ENCODE measurements at places on chromosomes 6 and 20.
A peak's percentile ranks its signal among the peaks of the same experiment; 100 is the strongest.

DNA sequence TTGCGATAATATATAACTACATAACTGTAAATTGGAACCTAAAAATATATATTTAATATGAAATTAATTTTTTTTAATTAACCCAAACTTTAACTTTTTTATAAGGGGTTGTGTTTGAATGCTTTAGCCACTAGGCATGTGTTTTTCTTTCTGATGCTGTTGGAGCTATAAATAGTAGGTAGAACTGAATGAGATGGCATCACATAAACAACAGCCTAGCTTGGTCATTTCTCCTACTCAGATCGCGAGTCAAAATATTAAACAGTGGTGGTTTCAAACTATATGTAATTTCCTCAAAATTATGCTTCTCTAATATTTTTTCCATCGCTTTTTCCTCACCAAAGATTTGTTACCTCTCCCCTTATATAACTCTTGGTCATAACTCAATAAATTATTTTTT, 243.2 kb downstream of the ARID1B start:
- DNase-seq: no peak

DNA sequence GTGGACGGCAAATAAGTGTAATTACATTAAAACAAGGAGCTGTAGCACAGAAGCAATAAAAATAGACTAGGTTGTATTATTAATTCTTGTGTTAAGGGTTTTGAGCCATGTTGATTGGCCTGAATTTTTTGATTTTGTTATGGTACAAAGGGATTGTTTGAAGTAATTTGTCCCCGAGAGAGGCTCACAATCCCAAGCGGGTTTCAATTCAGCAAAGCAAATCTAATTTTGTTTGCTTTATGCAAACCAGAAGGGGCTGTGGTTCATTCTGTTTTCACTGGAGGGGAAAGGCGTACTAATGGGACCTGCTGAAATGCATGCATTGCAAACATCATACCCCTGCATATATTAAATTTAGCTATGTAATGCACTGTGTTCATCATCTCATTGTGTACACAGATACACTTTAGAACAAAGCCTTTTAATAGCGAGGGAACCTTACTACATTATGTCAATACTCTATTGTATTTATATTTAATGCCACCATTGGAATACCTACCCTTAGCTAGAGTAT, 379.5 kb upstream of the POU3F2 start:
- no peak for DNase-seq

- DNase-seq: no peak
Observed at GRCh38 chr6:72182337-72183246, 296.2 kb downstream of the RIMS1 start.

GRCh38 chr20:35444226-35444625, 6.2 kb upstream of the GDF5 start:
- DNase-seq: no peak

- DNase-seq: no peak
Observed at GRCh38 chr6:162140251-162140852, 587.2 kb downstream of the PRKN start.

DNA sequence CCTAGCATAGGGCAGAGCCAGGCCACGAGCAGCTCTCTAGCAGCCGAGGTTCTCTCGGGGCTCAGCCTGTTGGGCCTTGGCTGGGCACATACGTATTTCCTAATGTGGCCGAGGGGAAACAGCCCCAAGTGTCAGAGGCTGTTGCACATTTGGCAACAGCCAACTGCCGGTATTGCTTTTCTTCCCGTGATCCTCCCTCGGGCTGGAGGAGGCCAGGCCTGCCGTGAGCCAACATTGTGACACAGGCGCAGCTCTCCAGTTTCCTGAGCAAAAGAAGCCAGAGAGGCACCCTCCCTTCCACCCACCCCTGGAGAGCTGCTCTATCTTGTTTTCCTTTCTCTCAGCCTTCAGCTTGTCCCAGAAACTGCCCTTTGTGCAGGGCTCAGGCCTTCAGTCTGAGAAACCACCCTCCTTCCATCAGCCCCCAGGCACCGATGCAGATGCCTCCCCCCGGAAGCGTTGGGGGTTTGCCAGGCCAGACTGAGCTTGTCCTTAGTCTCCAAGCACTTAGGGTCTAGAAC, 5.1 kb upstream of the BPI start:
- DNase-seq: no peak

GRCh38 chr6:135162678-135163439, 18.2 kb upstream of the MYB start:
- peak; percentile 46 for DNase-seq

DNA sequence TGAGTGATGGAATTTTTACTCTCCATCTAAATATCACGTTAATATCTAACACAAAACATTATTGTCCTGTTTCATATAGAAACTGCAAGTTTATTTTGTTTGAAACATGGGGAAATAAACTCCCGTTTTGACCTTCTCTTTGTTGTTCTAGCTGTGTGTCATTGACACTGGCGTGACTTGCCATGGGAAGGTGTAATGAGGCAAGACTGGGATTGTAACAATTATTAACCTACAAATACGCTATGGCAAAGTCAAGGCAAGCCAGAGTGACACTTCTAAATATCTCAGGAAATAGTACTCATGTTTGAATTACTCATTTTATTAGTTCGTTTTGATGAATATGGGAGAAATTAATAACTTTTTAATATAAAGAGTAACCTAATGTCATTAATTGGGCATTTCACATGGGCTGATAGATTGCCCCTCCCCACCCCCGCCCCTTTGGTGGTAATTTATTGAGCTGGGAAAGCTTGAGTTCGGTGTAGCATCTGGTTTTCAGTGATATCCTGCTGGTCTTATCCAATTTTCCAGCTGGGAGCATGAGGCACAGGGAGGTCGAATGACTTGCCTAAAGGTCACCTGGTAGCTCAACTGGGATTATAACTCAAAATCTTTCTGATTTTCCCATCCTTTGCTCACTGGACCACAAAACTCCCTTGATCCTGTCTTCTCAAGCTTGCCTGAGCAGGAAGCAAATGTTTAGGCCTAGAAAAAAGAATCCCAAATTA, 380.6 kb upstream of the JAG1 start:
- no peak for DNase-seq

DNA sequence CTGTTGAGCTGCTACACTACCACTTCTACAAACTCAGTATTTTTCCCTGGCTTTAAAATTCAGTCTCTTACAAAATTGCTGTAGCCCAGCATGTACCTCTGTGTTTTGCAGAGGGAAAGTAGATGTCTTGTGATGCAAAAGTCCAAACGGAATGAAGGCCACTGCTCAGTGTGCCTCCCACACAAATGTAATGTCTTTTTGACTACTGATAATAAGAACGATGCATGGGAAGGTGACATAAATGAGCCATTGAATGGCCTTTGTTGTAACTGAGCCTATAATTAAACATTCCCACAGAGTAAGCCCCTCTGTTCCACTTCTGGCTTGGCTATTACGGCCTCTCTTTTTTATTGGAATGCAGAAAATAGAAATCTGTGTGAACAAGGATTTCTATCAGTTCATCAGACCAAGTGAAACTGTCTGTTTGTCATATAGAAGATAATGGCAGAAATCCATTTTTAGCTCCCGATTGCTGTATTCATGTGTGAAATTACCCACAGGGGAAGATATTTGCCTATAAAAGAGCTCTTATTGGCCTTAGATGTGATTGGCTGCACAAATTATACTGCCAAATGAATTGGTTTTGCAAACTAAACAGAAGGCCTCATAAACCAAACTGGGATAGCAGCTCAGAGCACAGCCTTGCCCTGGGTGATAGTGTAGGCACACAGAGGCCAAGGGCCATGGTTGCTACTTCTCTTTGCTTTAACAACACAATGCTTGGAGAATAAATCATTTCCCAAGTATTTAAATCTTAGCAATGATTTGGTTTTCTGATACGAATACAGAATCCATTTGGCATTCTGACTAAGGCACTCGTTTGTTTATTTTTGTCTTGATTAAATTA, 241.5 kb upstream of the PLN start:
- DNase-seq: no peak
